ENCODE measurements at places on chromosomes 4 and X.

- DNase-seq = no peak
These were observed 393.5 kb downstream of the TRIML1 start for GRCh38 chr4:188532751-188533150.

DNA sequence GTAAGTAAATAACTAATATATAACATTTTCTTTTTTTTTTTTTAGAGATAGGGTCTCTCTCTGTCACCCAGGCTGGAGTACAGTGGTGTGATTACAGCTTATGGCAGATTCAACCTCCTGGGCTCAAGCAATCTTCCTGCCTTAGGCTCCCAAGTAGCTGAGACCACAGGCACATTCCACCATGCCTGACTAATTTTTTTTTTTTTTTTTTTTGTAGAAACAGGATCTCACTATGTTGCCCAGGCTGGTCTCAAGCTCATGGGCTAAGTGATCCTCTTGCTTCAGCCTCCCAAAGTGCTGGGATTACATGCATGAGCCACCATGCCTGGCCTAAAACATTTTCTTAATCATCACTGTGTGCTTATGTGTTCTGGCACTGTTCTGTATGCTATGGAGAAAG, 32.8 kb downstream of the MGARP start:
- DNase-seq = no peak

DNA sequence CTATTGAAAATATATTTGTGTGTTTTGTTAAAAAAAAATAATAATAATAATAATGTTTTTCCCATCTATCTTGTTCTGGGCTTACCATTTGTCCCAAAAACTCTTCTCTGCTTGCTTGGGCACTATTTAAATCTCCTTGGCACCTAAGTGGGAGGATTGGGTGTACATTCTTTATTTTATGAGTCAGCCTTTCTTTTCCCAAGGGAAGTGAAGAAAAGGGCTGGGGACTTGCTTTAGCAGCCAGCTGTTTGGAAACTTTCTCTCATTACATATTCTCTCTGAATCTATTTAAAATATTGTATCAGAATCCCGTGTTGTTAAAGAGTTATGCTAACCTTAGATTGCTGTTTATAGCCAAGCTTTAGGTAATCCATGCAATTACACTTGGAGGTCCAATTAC, 2332.4 kb downstream of the ARAP2 start:
- no peak for DNase-seq

DNA sequence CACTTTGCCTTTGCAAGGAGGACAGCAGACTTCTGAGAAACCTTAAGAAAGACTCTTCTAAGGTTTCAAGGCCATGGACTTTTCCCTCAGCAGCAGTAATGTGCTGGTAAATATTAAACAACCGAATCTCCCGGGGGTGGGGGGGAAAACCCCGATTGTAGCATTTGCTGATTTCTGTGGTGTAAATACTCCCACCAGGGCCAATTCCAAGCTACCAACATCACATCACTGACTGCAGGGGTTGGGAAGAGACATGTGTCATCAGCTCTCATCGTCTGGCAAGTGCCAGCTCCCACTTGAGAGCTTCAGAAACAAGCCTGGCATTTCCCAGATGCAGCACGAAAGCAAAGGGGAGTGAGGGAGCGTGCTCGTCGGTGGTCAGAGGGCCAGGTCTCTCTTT, 101.2 kb downstream of the BCOR start:
- DNase-seq = no peak

DNA sequence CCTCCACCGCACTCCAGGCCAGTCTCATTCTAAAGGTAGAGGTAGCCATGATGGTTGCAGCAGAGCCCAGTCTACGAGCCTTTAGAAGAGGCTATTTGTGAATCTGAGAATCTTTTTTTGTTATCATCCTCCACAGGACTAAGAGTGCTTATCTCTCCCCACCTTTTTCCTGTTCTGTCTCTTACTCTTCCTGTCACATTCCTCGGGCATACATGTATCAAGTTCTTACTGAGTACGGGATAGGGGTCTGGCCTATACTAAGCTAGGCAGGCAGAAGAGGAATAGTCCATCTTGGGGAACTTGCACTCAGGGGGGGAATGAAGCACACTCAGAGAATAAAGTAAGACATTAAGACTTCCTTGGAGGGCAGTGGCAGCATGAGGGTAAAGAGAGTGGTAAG, 25.7 kb downstream of the LAS1L start:
- DNase-seq = no peak

- no peak for DNase-seq
These were observed 107.6 kb downstream of the AMER1 start for GRCh38 chrX:64097891-64098290.

DNA sequence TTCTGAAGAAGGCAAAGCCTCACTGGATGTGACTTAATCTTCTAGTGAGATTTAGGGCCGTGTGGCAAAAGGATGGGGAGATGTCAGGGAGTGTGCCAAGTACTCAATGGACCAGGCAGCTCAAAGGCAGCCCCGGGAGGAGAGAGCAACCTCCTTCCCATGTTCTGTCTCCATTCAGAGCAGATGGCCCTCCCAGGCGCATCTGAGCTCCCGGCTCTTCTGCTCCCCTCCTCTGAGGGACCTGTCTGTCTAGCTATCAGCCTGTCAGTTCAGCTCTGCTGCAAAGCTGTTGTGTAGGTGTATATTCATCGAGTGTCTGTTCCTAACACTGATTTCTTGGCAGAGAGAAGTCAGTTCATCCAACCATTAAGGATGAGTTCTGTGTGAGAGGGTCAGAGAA, 10.9 kb upstream of the PORCN start:
- DNase-seq = no peak

DNA sequence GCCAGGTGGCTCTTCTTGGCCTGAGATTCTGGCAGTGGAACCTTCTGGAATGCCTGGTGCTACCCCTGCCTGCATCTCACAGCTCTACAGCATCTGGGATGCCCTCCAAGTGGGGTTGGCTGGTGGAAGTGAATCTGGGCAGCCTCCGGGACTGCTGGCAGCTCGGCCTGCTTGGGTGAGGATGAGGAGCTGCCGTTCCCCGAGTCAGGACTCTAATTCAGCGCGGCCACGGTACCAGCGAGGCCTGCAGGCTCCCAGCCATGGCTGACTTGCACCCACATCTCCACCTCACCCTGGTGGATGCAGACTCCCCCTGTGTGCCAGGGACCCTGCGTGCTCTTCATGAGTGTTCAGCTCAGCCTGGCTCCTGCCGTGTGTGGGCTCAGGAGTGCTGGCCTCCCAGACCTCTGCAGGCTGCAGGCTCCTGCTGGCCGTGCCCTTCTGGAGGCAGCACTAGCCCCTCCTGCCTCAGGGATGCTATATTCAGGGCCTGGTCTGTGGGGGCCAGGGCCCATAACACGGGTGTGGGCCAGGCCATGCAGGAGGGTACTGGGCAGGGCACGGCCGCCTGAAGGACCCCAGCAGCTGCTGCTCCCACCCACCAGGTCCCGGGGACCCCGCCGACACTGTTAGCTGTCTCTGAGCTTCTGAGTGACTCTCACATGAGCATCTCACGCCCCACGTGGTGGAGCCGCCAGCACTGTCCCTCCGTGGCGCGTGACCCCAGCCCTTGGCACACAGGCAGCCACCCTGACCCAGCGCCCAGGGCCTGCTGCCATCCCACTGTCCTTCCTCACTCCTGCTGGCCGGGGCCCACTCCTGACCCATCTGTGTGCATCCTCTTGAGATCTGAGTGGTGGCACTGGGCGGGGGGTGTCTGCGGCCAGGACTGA, 10.6 kb downstream of the UVSSA start:
- DNase-seq = no peak

Data from activated T-helper 1 cell treated with anti-CD3 and anti-CD28 coated beads, Interleukin-2, amount 50 U/mL, for 16 hours (primary cell).